ENCODE measurements at places on chromosomes 2 and 18.

- DNase-seq: no peak
Measured at GRCh38 chr2:39725401-39725800, 53.7 kb downstream of the THUMPD2 start.

DNA sequence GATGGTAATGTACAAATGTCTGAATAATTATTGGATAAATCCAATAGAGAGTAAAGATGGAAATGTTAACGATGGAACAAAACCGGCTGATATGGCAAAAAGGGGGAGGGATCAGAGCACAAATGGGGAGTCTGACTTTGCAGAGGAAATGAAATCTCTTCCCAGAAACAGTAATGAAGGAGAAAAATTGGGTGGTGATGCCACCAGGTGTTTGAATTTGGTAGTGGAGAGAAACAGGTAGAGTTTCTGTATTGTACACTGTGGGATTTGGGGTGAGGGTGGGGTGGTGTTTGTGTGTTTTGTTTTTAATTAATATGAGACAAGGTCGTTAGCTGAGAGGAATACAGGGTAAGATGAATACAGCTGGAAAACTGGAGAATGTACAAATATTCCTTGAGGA is 20.4 kb upstream of the XDH start:
- no peak for DNase-seq

GRCh38 chr2:213150315-213151097 is 906 bp downstream of the IKZF2 start:
- no peak for DNase-seq

DNA sequence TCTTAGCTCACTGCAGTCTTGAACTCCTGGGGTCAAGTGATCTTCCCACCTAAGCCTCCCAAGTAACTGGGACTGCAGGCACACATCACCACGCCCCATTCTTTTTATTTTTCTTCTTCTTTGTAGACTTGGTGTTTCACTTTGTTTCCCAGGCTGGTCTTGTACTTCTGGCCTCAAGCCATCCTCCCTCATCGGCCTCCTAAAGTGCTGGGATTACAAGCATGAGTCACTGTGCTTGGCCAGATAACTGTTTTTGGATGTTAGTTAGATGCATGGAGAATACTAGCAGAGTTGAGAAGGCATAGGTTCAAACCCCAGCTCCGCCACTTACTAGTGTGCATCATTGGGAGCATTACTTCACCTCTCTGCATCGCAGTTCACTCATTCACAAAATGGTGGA is 88.3 kb downstream of the TXNL1 start:
- no peak for DNase-seq

DNA sequence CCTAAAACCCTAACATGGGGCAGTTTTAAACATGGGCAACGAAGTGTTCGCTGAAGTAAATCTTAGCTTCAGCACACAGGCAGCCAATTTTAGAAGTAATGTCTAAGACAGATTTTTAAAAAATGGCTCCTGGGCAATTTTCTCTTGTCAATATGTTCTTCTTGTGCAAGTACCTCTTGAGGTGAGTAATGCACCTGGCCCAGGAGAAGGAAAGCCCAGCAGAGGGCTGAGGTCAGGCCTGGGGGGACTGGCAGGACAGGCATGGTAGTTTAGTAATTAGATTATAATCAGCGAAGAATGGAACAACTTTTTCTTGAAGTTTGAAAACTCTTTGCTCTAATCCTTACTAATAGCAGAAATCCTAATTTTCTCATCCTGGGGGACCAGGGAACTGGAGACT is 77.6 kb downstream of the SPRED2 start:
- DNase-seq: no peak

DNA sequence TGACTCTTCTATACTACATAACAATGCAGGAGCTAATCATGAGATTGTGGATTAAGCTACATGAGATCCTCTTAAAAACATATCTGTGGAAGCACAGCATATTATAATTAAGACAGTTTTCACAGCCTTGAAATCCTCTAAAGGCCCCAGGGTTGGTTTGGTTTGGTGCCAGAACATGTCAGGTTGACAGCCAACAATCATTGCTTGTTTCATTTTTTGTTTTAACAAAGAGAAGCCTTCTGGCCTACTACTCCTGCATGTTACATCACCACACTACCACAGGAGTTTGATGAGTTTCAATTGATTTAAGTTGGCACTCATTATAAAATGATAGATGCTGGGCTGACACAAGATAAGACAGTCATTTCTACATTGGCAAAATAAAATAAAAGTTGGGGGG is 255.9 kb upstream of the ERBB4 start:
- no peak for DNase-seq

DNA sequence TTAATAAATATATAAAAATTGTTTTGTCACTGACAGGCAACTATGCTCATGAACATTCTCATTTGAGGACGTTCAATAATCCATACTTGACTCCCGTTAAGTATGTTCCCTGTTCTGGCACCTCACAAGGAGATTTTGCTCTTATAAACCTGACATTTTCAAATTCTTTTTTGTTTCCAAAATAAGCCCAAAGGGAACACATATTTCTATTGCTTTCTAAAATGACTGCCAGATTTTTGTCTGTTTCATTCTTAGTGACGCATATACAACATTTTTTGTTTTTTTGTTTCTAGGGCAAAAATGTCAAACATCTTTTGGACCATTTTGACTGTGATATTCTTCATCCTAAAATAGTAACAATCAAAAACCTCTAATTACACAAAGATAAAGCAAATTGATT is 50.5 kb downstream of the CYTIP start:
- DNase-seq: no peak

DNA sequence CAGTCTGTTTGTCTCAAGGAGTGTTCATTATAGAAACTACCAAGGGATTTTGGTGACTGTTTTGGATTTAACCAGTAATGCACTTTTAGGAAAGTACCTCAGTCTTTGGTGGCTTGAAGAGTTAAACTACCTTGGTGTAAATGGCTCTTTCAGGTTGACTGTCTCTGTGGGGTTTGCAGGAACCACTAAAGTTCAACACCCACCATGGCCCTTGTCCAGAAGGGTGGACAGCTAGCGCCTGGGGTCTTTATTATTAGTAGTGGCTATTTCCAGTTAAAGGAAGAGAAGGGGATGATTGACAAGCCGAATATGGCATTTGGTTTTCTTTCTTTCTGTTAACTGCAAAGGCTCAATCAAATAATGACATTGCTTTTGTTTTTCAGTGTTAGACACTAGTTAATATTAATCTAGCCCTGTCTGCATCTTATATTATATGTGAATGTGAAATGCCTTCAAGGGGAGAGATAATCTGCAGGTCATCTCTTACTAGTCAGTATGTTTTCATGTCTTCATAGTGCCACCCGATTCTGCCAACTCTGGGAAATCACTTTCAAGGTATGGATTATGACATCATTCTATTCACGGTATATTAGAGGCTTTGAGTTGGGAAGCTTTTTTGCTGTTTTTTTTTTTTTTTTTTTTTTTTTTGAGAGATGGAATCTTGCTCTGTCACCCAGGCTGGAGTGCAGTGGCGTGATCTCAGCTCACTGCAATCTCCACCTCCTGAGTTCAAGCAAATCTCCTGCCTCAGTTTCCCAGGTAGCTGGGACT is 56.4 kb downstream of the MAP4K4 start:
- DNase-seq: no peak

DNA sequence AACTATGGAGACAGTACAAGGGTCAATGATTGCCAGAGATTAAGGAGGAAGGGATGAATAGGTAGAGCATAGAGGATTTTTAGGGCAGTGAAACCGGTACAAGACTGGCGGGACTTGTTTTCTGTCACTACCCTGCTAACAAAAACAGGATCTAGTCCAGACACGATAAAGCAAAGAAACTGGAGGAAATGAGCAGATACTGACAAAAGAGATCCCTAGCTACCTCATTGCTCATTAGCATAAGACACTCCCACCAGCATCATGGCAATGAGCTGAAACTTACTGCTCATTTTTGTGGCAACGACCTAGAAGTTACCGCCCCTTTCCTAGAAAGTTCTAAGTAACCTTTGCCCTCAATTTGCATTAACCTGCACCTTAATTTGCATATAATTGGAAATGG is 131.2 kb downstream of the ETAA1 start:
- DNase-seq: no peak

DNA sequence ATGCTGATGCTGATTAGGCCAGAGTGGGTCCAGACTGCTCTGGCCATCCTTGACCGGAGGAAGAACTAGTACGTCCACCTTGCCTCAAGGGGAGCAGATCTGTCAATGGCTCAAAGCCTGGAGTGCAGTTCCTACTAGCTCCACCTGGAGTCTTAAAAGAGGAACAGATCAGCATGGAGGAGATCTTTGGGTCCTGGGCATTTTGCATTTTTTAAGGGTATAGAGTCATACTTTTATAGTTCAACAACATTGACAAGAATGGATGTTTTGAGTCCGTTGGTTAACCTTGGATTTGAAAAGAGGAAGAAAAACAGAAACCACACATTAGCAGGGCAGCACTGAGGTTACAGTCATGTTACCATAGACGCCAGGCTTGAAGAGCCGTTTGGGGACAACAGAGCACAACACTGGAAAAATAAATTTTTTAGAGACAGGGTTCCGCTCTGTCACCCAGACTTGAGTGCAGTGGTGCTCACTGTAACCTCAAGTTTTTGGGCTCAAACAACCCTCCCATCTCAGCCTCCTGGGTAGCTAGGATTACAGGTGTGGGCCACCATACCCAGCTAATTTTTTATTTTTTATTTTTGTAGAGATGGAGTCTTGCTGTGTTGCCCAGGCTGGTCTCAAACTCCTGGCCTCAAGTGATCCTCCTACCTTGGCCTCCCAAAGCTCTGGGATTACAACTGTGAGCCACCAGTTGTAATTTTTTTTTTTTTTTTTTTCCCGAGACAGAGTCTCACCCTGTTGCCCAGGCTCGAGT is 78.5 kb downstream of the PRKCE start:
- peak; percentile 79 for DNase-seq

GRCh38 chr2:198490748-198491147 is 686.4 kb downstream of the PLCL1 start:
- DNase-seq: no peak

GRCh38 chr2:71950256-71951082 is 197.2 kb downstream of the CYP26B1 start:
- no peak for DNase-seq

- DNase-seq: no peak
Measured at GRCh38 chr2:23600346-23600745, 215.4 kb downstream of the KLHL29 start.

DNA sequence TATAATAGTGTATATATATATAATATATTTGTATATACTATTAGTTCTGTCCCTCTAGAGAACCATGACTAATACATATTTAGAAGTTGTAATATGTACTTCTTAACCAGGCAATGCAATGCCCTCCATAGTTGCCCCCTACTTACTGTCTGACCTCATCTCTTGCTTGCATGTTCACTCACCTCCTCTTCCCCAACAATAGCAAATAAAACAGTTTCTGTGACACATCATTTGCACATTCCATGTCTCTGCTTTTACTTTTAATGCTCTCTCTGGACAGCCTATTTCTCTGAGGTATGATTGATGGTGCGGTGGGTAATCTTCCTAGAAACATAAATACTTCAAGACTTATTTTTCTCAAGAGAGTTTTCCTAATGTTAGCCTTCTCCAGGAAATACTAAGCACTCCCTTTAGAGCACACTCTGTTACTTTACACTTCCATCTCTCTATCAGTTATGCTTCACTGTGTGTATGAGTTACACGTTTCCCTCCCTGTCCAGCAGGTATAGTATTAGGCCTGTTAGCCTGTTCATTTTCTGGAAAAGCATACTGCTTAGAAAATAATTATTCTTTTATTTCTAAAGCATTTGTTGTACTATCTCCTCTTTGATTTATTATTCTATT is 295.6 kb upstream of the LRATD1 start:
- no peak for DNase-seq

- no peak for DNase-seq
Measured at GRCh38 chr2:199556527-199557285, 99.0 kb upstream of the SATB2 start.

- DNase-seq: no peak
Measured at GRCh38 chr2:19799881-19800780, 101.7 kb downstream of the TTC32 start.

- no peak for DNase-seq
Measured at GRCh38 chr2:235091421-235091820, 139.6 kb downstream of the SH3BP4 start.

DNA sequence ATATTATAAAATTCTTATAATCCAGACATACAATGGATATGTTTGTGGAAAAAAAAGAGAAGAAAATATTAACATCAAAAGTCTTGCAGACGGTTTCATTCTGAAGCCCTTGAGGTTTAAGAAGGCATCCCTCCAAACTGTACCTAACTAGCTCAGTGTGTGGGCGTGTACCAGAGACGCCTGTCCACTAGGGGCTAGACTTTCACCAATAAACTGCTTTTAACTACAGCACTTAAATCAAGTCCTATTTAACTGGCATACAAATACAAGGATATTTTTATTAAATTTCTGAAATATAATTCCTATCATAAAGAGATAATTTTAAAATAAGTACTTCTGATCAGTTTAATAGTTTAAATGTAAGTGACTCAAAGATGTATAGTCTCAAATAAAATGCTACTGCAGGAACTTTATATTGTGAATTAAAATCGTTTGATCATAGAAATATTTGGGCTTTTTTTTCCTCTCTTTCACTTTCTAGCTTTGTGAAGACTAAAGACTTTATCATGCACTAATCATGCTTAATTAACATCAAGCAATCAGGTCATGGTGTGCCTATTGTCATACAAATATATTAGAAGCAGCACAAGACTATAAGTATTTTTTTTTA is 437.7 kb downstream of the SATB2 start:
- no peak for DNase-seq

- no peak for DNase-seq
Measured at GRCh38 chr2:26710743-26711456, 18.4 kb downstream of the KCNK3 start.

GRCh38 chr2:188645986-188646385 is 328.2 kb upstream of the COL3A1 start:
- no peak for DNase-seq

- DNase-seq: no peak
Measured at GRCh38 chr2:189580241-189580651, 340 bp downstream of the SLC40A1 start.

DNA sequence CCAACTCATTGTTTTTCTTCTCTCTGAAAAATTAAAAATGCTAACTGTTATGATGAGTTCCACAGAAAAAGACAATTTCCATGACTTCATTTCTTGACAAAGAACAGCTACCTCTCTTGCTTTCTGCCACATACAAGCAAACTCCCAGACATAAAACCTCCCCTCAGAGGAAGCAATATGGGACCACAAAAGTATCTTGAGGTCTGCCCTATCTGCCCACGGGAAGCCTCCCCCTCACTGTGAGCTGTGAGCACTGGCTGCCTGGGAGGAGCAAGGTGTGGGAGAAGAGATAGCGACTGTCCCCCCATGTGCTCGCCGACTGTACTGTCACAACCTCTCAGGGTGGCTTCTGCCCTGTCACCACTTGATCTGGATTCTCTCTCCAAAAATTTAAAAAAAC is 69.7 kb upstream of the NRP2 start:
- DNase-seq: peak; percentile 26

- DNase-seq: no peak
Measured at GRCh38 chr2:101986804-101987740, 4.7 kb upstream of the IL1R2 start.

DNA sequence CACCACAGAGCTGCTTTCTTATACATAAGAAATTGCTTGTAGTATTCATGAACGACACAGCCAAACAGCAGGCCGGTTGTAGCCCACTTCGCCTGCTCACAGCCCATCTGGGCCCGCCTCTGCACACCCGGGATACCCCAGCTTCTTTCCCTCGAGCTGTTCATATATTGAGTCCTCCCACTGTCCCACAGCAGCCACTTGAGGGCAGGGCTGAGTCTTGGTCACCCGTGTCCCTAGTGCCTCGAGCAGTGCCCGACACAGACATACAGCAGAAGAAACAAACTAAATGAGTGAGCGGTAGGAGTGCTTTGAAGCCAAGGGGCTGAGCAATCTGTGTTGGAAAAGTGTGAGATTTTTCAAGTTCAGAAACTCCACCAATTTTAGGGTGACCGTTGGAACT is 251.4 kb downstream of the KLHL29 start:
- no peak for DNase-seq

Data from GDM1 (cell line).